ENCODE measurements at places on chromosomes 12 and 14.

DNA sequence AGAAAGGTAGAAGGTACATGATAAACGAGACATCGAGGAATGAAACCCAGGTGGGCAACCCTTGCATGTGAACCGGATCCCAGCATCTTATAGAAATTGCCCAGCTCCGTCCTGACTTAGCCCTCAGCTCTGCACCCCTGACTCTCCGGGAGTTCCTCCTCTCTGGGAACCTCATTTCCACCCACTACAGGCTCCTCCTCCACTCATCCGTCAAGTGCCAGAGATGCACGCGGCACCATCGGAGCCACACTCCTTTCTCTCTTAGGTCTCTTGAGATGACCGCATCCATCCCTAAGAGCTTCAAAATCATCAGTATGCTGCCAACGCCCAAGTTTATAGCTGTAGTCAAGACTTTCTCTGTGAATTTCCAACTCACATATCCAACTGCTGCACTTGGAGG, 84.7 kb downstream of the TTC7B start:
- H3K36me3 ChIP-seq, result peaks cover 6% of the 10 kb centered on the region
- no peak for DNase-seq

DNA sequence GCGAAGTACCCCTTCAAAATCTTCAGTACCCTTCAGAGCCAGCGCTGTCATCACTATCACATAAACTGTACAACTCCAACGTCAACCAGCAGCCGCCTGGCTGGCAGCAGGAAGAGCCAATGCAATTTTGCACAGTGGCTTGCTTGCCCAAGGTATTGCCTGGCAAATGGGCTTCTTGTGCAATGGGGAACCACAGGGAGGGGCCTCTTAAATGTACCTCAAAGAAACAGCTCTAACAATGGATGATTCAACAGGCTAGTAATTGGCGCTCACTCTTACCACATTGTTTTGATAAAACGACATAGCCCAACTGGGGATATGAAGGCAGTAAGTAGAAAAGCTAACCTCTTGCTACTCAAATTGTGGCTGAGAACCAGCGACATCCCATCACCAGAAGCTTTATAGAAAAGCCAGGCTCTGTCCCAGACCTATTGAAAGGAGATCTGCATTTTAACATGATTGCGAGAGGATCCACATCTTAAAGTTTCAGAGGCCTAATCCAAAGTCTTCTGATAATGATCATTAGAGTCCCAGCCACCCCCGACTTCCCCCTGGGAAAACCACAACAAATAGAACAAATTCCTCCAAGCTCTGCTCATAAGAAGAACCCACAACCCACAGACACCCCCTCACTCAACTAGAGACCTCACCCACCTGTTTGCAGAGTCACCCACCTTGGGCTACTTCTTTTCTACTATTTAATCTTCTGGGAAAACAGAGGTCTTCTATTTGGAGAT, 125.3 kb upstream of the HIF1A start:
- H3K27me3 ChIP-seq, result peaks cover 2% of the 10 kb centered on the region
- H3K27ac ChIP-seq, result no peak overlapping the region
- peaks cover 33% of the 10 kb centered on the region for H3K4me1 ChIP-seq
- no peak overlapping the region for H3K4me3 ChIP-seq
- DNase-seq, result no peak
- no peaks in the 10 kb centered on the region for H3K36me3 ChIP-seq

DNA sequence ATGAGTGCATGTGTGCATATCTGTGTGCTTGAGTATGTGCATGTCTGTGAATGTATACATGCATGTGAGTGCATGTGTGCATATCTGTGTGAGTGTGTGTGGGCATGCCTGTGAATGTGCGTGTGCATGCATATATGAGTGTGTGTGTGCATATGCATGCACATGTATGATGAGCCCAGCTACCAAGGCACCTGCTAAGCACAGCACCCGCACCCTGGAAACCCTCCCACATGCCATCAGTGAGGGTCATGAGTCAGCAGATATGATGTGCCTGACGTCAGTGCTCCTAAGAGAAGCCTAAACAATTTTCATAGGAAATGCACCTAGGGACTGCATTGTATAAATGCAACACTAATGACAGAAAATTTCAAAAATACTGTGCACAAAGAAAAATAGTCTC, 151.1 kb downstream of the KIF26A start:
- no peak for DNase-seq
- no peak overlapping the region for H3K27ac ChIP-seq
- H3K36me3 ChIP-seq, result no peaks in the 10 kb centered on the region
- H3K4me3 ChIP-seq, result no peak overlapping the region

DNA sequence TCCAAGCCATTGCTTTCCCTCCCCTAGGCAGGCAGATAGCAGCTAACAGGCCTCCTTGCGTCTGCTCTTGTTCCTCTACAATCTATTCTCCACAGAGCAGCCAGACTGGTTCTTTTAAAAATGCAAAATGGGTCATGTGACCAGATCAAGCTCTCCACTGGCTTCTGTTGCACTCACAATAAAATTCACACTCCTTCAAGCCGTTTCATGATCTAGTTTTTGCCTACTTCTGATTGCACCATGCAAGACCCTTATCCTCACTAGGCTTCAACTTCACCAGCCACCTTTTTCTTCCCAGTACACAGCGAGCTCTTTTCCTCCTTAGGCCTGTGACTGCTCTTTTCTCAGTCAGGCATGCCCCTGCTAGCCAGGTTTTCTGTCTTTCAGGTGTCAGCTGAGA, 6.1 kb upstream of the KRAS start:
- no peaks in the 10 kb centered on the region for H3K27me3 ChIP-seq
- H3K36me3 ChIP-seq, result no peaks in the 10 kb centered on the region
- H3K4me3 ChIP-seq, result no peak overlapping the region
- no peak for DNase-seq

- no peak for DNase-seq
- no peaks in the 10 kb centered on the region for H3K27me3 ChIP-seq
- H3K36me3 ChIP-seq, result peaks cover 42% of the 10 kb centered on the region
- peaks cover 19% of the 10 kb centered on the region for H3K4me1 ChIP-seq
Observed at GRCh38 chr14:104766863-104767633, 14.1 kb downstream of the SIVA1 start.

DNA sequence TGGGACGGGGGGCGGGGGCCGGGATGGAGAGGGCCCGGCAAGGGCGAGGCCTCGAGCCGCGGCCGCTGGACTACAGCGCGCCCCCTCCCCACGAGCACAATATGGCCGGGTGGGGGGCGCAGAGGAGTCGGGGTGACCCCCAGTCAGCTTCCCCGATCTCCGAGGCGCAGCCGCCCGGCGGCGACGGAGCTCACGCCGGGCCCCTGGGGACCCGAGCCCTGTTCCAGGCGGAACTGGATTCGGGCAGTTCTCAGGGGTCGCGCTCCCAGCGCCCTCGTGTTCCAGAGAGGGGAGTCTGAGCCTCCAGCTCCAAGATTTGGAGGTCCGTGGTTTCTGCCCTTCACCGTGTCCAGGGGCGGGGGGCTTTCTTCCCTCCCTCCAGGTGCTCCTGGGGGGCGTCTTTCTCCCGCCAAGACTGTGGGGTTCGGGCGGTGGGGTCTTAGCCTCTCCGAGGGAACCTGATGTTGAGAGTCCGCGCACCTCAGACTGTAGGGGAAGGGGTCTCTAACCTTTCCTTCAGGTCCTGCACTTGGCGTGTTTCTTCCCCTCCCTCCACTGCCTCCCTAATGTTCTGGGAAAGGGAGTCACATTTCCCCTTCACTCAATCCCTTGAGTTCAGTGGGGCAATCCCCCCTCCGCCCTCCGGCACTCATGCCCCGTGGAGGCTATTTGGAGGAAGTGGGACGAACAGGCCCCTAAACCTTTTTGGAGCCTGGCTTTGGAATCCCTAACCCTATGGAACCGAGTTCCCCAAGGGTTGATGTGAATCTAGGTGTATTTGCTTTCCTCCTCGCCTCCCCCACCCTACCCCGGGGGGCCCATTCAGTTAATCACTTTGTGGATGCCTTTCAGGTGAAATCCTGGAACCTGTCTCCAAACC, 584 bp downstream of the ACVR1B start:
- peak overlapping the region; percentile 77 for H3K27ac ChIP-seq
- peaks cover 36% of the 10 kb centered on the region for H3K4me1 ChIP-seq
- peaks cover 35% of the 10 kb centered on the region for H3K27me3 ChIP-seq
- peak; percentile 44 for DNase-seq
- H3K4me3 ChIP-seq, result peak overlapping the region; percentile 79

All from mesothelial cell of epicardium (in vitro differentiated cells).